Fibroblast of lung (primary cell): ENCODE measurements at places on chromosomes 12 and 14.

DNA sequence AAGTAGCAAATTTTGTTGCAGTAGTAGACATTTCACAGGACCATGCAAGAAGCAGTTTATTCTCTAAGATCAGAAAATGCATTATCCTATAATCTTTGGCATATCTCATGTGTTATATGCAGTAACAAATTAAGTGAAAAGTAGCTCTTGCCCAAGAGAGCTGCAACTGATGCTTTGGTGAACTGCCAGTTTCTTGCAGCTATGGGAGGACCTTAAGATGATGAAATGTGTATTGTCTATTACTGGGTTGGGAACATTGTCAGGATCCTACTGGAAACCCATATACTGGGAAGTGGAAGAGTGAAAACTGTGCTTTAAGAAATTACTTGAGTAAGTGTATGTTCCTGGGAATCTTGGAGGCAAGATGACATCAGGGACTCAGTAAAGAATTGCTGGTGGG, 238.8 kb downstream of the DACT1 start:
- peak; percentile 95 for DNase-seq

DNA sequence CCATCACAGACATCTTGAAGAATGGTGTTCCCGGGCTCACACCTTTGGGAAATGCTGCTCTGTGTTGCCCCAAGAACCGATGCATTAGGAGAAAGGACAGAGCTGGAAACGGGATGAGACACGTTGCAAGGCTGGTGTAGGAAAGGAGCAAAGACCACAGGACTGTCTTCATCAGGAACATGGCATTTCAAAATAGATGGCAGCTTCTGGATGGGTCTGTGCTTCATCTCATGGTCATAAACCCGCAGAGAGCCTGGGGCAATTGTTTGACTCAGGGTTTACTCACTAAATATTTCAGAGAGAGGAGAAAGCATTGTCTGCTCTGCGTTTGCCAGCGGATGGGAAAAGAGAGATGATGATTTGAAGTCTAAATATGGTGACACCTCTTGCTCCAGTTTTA, 76.3 kb downstream of the CACNA1C start:
- DNase-seq, result no peak

GRCh38 chr14:105248368-105249181, at the start of gene BTBD6:
Gene BTBD6 (plus strand): TSS chr14:105248533. CDS start chr14:105248712, 179 bp downstream.
- DNase-seq, result peak; percentile 78

GRCh38 chr12:122882908-122883558, 12.9 kb downstream of the VPS37B start:
- DNase-seq, result no peak
